ENCODE measurements at places on chromosomes 13 and 19.

DNA sequence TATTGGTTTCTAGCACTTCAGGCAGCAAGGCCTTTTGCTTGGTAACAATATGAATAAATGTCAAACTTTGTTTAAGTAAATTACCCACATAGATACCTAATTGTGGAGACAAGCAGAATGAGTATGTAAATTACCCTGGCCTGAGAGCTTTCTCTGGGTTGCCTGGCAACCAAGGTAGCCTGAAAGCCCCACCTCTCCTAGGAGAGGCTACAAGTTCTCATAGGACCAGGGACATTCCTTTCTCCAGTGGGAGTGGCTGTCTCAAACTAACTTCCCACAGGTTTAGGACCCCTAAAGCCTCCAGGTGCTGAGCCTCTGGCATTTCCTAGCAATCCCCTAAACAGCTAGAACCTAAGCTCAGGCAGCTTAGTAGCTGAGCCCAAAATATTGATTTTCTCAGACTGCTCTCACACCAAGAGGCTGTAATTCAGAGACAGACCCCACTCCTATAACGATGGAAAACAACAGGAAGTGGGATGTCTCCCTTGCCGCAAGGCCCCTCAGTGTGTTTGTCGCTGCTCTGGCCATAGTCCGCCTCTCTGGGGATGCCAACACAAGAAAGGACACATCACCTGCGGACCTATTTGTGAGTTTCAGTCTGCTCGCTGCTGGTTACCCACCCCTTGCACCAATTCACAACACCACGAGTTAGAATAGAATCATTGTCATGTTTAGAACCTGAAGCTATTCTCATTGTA is 207.3 kb downstream of the DLEU7 start:
- DNase-seq: no peak

- peak; percentile 63 for DNase-seq
Observed at GRCh38 chr19:1057176-1057855, 9.7 kb upstream of the ARHGAP45 start.

- DNase-seq: no peak
Observed at GRCh38 chr19:1746401-1747284, 6.7 kb upstream of the ONECUT3 start.

- no peak for DNase-seq
Observed at GRCh38 chr13:80217614-80218456, 123.1 kb downstream of the SPRY2 start.

GRCh38 chr19:14840206-14840605 is 5.2 kb upstream of the OR7A5 start:
- no peak for DNase-seq

GRCh38 chr13:40796649-40797048 is 7.2 kb downstream of the SLC25A15 start:
- no peak for DNase-seq

- DNase-seq: no peak
Observed at GRCh38 chr13:48113756-48114130, 18.8 kb upstream of the MED4 start.

Measured in right kidney (tissue), 9 donors.